Activated CD8-positive, alpha-beta T cell treated with anti-CD3 and anti-CD28 coated beads, Interleukin-2, amount 10 ng/mL, durations not matched to agents 7 days and 5 days (primary cell): ENCODE measurements at places on chromosomes 5 and 9. TPM values are rescaled to one million over a fixed set of nuclear protein-coding genes. Genes with fewer than 3 reads are reported as not detected.

Gene SLC22A4
- not detected for total RNA-seq

DNA sequence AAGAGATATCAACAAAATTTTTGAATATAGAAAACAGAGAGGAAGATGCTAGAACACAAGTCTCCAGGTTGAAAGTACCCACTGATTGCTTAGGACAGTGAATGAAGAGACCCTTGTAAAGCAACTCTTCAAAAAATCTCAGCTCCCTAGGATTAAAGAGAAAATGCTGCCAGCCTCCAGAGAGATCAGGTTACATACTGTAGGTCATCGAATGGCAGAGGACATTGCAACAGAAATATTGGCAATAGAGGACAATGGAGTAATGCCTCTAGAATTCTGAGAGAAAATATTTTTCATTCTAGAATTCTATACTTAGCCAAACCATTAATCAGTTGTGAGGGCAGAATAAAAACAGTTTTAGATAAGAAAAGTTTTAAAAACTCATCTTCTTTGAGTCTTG is 43.1 kb upstream of the ELL2 start:
- no peak overlapping the region for H3K4me3 ChIP-seq
- no peak overlapping the region for H3K27ac ChIP-seq
- no peaks in the 10 kb centered on the region for H3K27me3 ChIP-seq
- H3K36me3 ChIP-seq: no peaks in the 10 kb centered on the region
- DNase-seq: no peak

Gene ITK
- total RNA-seq: 263 TPM

Gene DTWD2
- 3.3 TPM for total RNA-seq

- H3K4me3 ChIP-seq: no peak overlapping the region
- H3K27me3 ChIP-seq: no peaks in the 10 kb centered on the region
- DNase-seq: no peak
- H3K36me3 ChIP-seq: no peaks in the 10 kb centered on the region
- no peaks in the 10 kb centered on the region for H3K4me1 ChIP-seq
These were observed 129.4 kb downstream of the EDIL3 start for GRCh38 chr5:84255315-84255714.

Gene PDLIM4
- not detected for total RNA-seq

DNA sequence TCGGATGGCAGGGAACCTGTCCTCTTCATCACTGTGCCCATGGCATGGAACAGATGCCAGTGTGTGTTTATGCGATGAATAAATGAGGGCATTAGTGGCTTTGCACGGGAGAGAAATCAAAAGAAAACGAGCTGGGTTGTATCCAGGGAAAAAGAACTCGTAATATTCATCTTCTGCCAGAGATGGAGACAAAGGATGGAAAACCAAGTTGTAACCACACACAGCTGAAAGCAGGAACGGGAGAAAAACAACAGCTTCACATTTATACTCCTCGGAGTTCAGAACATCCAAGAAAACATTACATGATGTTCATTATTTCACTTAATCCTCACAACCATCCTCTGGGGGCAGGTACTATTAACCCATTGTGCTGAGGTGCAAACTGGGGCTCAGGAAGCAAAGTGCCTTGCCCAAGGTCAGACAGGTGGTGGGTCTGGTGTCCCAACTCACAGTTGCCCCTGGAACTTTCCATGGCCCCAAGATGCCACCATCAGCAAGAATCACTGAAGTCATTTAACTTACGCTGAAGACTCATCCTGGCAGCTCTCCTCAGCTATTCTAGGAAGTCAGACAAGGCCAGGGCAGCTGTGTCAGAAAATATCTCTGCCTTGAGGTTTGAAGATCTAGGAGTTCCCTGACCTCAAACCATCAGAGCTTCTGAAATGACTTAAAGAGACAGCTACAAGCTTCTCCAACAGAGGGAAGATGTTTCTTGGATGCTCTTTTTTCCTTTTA is 250.4 kb downstream of the NSG2 start:
- H3K4me3 ChIP-seq: no peak overlapping the region
- DNase-seq: no peak
- H3K36me3 ChIP-seq: no peaks in the 10 kb centered on the region
- H3K27ac ChIP-seq: no peak overlapping the region

- no peak overlapping the region for H3K4me3 ChIP-seq
- no peaks in the 10 kb centered on the region for H3K36me3 ChIP-seq
- H3K27ac ChIP-seq: no peak overlapping the region
- DNase-seq: no peak
- no peaks in the 10 kb centered on the region for H3K27me3 ChIP-seq
These were observed 33.8 kb upstream of the PTGS1 start for GRCh38 chr9:122336866-122337555.

GRCh38 chr9:116390303-116391228 is 237.0 kb downstream of the PAPPA start:
- no peak overlapping the region for H3K27ac ChIP-seq
- no peak overlapping the region for H3K4me3 ChIP-seq
- H3K27me3 ChIP-seq: no peaks in the 10 kb centered on the region

Gene CCDC152
- total RNA-seq: 7.0 TPM

DNA sequence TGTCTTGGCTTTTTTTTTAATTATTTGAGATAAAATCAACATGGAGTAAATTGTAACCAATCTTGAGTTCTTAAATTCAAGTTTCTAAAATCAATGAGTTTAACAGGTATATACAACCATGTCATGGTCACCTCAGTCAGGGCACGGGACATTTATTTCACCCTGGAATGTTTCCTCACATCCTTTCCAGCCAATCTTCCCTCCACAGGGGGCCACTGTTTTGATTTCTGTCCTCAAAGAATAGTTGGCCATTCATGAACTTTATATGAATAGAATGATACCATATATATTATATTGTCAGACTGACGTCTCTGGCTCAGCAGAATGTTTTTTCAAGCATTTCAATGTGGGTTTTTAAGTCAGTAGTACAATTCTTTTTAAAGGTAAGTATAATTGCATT is 806 bp downstream of the ZNF474 start:
- no peaks in the 10 kb centered on the region for H3K27me3 ChIP-seq
- no peaks in the 10 kb centered on the region for H3K36me3 ChIP-seq
- H3K4me1 ChIP-seq: no peaks in the 10 kb centered on the region
- DNase-seq: no peak

DNA sequence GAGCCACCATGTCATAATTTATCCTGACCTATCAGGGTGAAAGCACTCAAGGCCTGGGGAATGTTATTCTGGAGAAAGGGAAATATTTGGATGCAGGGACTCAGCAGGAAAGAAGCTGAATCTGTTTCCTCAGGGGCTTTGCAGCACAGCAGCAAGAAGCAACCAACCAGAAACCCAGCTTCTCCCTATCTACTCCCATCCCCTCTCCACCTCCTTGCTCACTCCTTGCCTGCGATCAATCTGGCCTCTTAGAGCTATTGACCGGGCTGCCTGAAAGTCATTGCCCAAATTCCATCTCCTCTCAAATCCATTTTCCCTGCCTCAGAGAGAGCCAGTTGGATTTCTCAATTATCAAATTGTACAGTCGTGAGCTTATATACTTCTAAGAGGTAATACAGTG is 542.0 kb upstream of the TRPC7 start:
- H3K4me3 ChIP-seq: no peak overlapping the region
- no peaks in the 10 kb centered on the region for H3K4me1 ChIP-seq
- no peak overlapping the region for H3K27ac ChIP-seq
- no peaks in the 10 kb centered on the region for H3K27me3 ChIP-seq
- DNase-seq: no peak

GRCh38 chr5:143230676-143230996 is 172.8 kb downstream of the NR3C1 start:
- no peak for DNase-seq
- H3K4me1 ChIP-seq: peaks cover 27% of the 10 kb centered on the region
- H3K27ac ChIP-seq: peak overlapping the region; percentile 93
- no peaks in the 10 kb centered on the region for H3K27me3 ChIP-seq
- peaks cover 2% of the 10 kb centered on the region for H3K36me3 ChIP-seq

DNA sequence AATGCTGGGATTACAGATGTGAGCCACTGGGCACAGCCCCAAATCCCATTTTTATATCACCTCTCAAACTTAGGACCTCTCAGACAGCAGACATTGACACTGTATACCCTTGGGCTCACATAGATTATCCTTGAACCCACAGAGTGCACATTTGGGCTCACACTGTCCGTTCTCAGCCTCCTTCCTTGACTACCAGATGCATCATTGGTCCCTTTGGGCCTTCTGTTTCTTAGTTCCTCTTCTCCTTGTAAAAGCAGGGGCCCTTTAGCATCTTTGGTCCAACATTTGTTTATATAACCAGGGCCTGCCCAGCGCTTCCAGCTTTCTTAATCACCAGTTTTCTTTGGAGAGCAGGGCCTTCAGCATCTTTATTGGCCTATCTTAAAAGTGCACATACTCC is 126.2 kb downstream of the SEC61B start:
- H3K36me3 ChIP-seq: no peaks in the 10 kb centered on the region
- H3K4me1 ChIP-seq: no peaks in the 10 kb centered on the region
- DNase-seq: no peak
- no peak overlapping the region for H3K4me3 ChIP-seq

- H3K27ac ChIP-seq: no peak overlapping the region
- no peak overlapping the region for H3K4me3 ChIP-seq
- no peak for DNase-seq
- no peaks in the 10 kb centered on the region for H3K36me3 ChIP-seq
- H3K4me1 ChIP-seq: peaks cover 3% of the 10 kb centered on the region
These were observed 57.1 kb downstream of the SUB1 start for GRCh38 chr5:32642276-32643002.

DNA sequence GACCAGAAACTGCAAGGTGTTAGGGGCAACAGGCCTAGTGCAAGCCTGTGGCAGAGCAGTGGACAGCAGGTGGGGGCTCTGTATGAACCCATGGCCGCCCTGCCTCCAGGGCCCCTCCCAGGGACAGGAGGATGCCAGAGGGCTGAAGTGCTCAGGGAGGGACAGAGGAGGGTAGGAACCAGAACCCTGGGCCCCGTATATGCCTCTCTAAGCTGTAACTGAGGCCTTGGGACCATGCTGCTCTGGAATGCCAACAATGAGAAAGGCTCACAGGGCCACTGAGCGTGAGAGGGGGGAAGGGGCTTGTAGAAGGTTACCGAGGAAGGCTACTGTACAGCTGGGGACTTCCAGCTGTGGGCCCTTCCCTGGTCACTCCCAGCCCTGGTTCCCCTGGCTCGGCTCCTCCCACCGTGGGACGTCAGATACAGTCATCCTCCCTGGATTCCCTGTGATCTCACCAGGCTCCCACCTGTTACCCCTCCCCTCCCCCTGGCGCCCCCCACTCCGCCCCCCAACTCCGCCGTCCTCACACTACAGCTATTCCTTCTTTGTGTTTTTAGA is 21.1 kb downstream of the AQP7 start:
- H3K36me3 ChIP-seq: no peaks in the 10 kb centered on the region
- no peaks in the 10 kb centered on the region for H3K27me3 ChIP-seq
- H3K4me3 ChIP-seq: no peak overlapping the region
- no peaks in the 10 kb centered on the region for H3K4me1 ChIP-seq
- no peak overlapping the region for H3K27ac ChIP-seq

GRCh38 chr9:123658792-123659191 is 271.1 kb downstream of the DENND1A start:
- H3K4me3 ChIP-seq: no peak overlapping the region
- H3K27ac ChIP-seq: no peak overlapping the region
- no peaks in the 10 kb centered on the region for H3K27me3 ChIP-seq
- H3K36me3 ChIP-seq: peaks cover 15% of the 10 kb centered on the region
- peaks cover 4% of the 10 kb centered on the region for H3K4me1 ChIP-seq
- no peak for DNase-seq

DNA sequence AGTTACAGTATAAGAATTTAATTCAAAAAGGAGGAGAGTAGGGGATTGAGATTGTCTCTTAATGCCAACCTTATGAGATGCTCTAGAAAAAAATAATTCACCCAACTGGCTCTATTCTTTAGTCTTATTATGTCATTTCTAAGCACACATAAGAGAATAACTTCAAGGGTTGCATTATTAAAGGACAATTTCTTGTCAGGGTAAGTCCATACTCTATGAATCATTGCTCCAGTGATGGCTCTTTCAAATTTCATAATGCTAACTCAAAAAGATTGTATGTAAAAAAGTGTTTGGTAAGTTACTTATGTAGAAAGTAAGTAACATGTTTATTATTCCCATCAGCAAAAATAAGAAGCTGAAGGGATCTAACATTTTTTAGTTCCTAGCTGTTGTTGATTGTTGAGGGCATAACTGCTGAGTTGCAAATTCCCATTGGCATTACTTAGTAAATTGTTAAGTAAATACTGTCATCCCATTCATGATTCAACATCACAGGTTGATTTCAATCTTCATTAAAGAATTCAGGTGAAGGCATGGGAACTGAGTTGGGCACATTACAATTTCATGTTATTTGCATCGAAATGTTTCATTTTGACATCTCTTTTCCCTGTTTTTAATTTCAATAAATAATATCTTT is 28.6 kb downstream of the ALDH1A1 start:
- no peak for DNase-seq
- H3K27ac ChIP-seq: no peak overlapping the region
- no peaks in the 10 kb centered on the region for H3K4me1 ChIP-seq
- H3K4me3 ChIP-seq: no peak overlapping the region
- H3K27me3 ChIP-seq: no peaks in the 10 kb centered on the region

DNA sequence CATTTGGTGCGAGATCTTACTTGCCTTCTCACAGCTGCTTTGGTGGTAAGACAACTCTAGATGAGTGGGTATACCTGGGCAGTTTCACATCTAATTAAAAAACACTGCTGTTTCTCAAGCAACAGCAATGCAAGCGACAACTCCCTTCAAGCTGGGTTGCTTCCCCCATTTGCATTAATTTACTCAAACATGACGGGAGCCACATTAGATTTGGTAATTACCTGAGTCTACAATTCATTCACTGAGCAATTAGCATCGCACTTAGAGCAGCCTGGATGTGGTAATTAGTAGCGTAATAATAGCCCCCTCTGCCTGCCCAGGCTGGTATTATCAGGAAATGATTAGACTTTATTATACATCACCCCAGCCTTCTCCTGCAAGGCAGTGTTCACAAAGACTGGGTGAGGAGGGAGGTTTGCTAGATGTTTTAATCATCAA is 73.4 kb downstream of the FBXO38 start:
- H3K4me1 ChIP-seq: no peaks in the 10 kb centered on the region
- H3K36me3 ChIP-seq: no peaks in the 10 kb centered on the region

Gene NREP
- total RNA-seq: 18.6 TPM

Gene VDAC1
- total RNA-seq: 250 TPM

- no peak overlapping the region for H3K27ac ChIP-seq
- no peaks in the 10 kb centered on the region for H3K36me3 ChIP-seq
- no peak for DNase-seq
- no peak overlapping the region for H3K4me3 ChIP-seq
- no peaks in the 10 kb centered on the region for H3K4me1 ChIP-seq
These were observed 165.2 kb upstream of the MSX2 start for GRCh38 chr5:174559141-174559540.

DNA sequence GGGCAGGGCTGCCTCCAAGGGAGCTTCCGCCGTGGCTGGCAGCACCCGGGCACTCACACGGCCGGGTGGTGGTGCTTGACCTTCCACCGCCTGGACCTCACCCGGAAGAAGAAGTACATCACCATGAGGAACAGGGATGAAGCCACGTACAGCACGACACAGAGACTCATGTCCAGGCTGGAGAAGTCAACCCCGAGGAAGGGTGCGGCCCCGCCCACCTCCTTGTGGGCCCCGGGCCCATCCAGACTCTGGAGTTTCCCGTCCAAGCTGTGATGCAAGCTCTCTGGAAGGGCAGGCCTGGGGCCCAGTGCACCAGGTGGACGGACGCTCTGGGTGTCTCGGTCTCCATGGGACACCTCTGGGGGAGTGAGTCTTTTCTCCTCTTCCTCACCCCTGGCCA is 3.7 kb upstream of the LHX3 start:
- no peak for DNase-seq
- peaks cover 7% of the 10 kb centered on the region for H3K27me3 ChIP-seq
- no peak overlapping the region for H3K27ac ChIP-seq
